ENCODE measurements at places on chromosomes 7 and 10.

- H3K36me3 ChIP-seq = peaks cover 12% of the 10 kb centered on the region
- no peak overlapping the region for H3K4me3 ChIP-seq
- H3K4me1 ChIP-seq = no peaks in the 10 kb centered on the region
- H3K27me3 ChIP-seq = no peaks in the 10 kb centered on the region
These were observed 47.9 kb downstream of the MKI67 start for GRCh38 chr10:128078136-128078969.

DNA sequence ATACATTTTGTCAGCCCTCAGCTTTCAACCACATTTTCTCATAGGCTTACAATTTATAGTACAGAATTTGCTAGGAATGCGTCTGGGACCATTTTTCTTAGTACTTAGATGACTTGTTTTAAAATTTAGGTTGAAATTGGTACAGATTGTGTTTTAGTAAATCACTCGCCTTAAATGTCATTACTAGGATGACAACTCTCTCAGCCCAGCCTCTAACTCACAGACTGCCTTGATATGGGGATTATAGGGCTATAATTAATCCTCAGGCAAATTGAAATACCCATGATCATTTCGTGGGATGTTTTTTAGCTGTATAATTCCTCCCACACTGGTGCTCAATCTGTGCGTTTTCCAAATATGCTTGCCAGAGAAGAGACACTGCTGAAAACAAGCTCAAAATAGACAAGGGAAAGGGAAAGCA, 299.7 kb upstream of the AKR1E2 start:
- peak overlapping the region; percentile 59 for H3K27ac ChIP-seq
- DNase-seq = no peak
- H3K4me3 ChIP-seq = no peak overlapping the region
- no peaks in the 10 kb centered on the region for H3K36me3 ChIP-seq
- no peaks in the 10 kb centered on the region for H3K27me3 ChIP-seq

GRCh38 chr7:21086688-21087087, 300.0 kb upstream of the SP8 start:
- no peak overlapping the region for H3K4me3 ChIP-seq
- no peak overlapping the region for H3K27ac ChIP-seq
- H3K27me3 ChIP-seq = no peaks in the 10 kb centered on the region
- no peaks in the 10 kb centered on the region for H3K4me1 ChIP-seq
- no peaks in the 10 kb centered on the region for H3K36me3 ChIP-seq

GRCh38 chr7:51261950-51262795, 54.4 kb downstream of the COBL start:
- no peaks in the 10 kb centered on the region for H3K36me3 ChIP-seq
- H3K4me1 ChIP-seq = peaks cover 5% of the 10 kb centered on the region
- no peak for DNase-seq
- H3K27me3 ChIP-seq = no peaks in the 10 kb centered on the region

DNA sequence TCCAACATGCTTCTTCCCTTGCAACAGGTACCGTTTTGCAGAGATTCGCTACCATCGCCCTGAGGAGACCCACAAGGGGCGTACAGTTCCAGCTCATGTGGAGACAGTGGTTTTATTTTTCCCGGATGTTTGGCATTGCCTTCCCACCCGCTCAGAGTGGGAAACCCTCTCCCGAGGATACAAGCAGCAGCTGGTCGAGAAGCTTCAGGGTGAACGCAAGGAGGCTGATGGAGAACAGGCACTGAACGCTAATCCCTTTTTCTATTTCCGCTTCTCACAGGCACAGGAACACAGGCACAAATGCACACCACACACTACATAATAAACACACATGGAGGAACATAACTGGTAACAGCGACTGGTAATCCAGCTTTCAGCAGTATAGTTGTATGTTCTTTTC, 35.2 kb downstream of the CCAR1 start:
- no peak overlapping the region for H3K27ac ChIP-seq
- H3K4me3 ChIP-seq = no peak overlapping the region
- no peaks in the 10 kb centered on the region for H3K27me3 ChIP-seq
- no peak for DNase-seq

DNA sequence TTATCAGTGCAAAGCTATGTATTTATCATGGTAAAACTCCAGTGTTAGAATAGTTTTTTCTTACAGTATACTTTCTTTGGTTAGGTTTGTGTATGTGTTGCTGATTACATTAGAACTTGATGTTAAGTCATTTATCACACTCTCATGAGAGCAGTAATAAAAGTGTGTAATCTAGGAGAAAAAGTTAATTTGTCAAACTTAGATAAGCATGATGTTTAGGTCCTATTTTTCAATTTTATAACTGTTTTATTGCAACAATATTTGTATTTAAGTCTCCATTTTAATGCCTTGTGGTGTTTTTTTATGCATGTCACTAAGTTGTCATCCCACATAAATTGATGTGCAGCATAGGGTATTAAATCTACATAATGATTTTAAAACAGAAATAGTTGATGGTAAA, 28.8 kb upstream of the DNAH11 start:
- no peaks in the 10 kb centered on the region for H3K4me1 ChIP-seq
- peaks cover 4% of the 10 kb centered on the region for H3K36me3 ChIP-seq
- DNase-seq = no peak
- no peaks in the 10 kb centered on the region for H3K27me3 ChIP-seq
- no peak overlapping the region for H3K4me3 ChIP-seq

- no peak overlapping the region for H3K4me3 ChIP-seq
- no peaks in the 10 kb centered on the region for H3K36me3 ChIP-seq
- no peaks in the 10 kb centered on the region for H3K4me1 ChIP-seq
These were observed 212.8 kb downstream of the ADARB2 start for GRCh38 chr10:1524540-1524939.

DNA sequence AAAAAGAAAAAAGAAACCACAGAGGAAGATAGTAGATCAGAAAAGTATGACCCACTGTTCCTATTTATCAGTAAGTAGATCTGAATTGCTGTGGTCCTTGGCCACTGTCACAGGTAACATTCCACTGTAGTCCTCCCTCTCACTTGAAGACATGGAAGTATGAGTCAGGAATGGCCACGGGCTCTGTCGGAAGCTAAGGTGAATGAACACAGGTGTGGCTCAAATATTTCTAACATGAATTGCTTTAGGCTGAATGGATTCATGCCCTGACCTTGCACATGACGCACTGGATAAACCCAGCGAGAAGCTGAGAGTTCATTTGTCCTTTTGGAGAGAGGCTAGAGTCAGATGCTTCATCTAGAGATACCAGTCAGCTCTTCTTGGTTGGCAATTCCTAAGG, 224.5 kb upstream of the SP8 start:
- H3K36me3 ChIP-seq = no peaks in the 10 kb centered on the region
- no peak overlapping the region for H3K27ac ChIP-seq
- no peak overlapping the region for H3K4me3 ChIP-seq
- H3K27me3 ChIP-seq = no peaks in the 10 kb centered on the region
- DNase-seq = no peak

- H3K4me3 ChIP-seq = no peak overlapping the region
- no peaks in the 10 kb centered on the region for H3K27me3 ChIP-seq
These were observed 8.3 kb upstream of the ASZ1 start for GRCh38 chr7:117435475-117436043.

GRCh38 chr7:124033807-124034753, 1.2 kb upstream of the TMEM229A start:
- H3K4me3 ChIP-seq = peak overlapping the region; percentile 37
- H3K4me1 ChIP-seq = peaks cover 22% of the 10 kb centered on the region
- H3K27me3 ChIP-seq = peaks cover 28% of the 10 kb centered on the region

All from tibial nerve (tissue), 4 donors.